ENCODE measurements at places on chromosomes 11 and 22.

- DNase-seq, result no peak
Observed at GRCh38 chr11:87144252-87144651, 106.5 kb downstream of the TMEM135 start.

DNA sequence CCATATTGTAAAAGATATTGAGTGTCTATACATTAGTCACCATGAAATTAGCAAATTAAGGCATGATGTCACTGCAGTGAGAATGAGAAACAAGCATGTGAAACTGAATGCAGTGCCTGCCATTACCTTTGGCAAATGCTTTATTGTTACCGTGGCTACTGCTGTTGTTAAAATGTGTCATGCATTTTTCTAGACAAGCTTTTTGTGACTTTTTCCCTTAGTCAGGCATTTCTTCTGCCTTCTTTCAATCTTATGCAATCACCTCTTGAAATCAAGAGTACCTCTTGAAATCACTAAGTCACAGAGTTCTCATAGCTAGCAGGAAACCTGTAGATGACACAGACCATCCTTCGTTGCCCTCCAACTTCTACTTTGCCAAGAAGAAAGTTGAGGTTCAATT lies 461.7 kb upstream of the TENM4 start:
- DNase-seq, result no peak

DNA sequence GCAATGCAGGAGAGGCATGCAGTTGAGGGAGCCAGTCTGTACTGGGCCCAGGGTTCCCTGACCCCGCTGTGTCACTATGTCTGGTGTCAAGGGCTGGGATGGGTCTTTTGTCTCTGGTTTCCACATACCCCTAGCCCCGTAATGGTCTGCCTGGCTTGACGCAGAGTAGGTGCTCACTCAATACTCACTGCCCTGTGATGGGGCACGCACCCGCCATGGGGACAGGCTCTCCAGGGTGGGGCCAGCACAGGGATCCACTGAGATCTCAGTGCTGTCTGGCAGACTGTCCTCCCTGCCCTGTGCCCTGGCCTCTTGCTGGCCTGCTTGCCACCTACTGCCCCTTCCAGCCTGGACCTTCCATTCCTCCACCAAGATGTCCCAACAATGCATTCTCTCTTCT lies 101.7 kb upstream of the CD82 start:
- DNase-seq, result no peak

GRCh38 chr22:24148266-24149197 lies 32.8 kb upstream of the SUSD2 start:
- DNase-seq, result no peak

- DNase-seq, result no peak
Observed at GRCh38 chr11:19805827-19806226, 93.2 kb downstream of the NAV2 start.

DNA sequence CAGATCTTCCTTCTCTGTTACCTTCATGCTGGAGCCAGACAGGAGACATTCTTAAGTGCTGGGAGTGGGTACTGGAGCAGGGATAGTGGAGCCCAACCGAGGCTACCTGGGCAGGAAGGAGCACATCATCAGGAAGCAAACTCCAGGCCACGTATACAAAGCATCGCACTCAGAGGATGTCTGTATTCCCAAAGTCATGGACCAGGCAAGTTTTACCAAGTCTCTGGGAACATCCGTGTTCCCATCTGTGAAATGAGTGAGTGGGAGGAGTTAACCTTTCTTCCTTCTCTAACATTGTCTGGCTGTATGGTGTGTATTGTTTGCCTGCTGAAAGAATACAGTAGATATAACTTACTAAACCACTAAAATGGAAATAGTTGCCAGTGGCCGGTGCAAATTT lies 175.0 kb upstream of the TMEM45B start:
- no peak for DNase-seq

GRCh38 chr11:109604481-109605400 lies 182.8 kb downstream of the C11orf87 start:
- no peak for DNase-seq

GRCh38 chr22:26536056-26536761 lies 23.9 kb upstream of the TFIP11 start:
- DNase-seq, result no peak

DNA sequence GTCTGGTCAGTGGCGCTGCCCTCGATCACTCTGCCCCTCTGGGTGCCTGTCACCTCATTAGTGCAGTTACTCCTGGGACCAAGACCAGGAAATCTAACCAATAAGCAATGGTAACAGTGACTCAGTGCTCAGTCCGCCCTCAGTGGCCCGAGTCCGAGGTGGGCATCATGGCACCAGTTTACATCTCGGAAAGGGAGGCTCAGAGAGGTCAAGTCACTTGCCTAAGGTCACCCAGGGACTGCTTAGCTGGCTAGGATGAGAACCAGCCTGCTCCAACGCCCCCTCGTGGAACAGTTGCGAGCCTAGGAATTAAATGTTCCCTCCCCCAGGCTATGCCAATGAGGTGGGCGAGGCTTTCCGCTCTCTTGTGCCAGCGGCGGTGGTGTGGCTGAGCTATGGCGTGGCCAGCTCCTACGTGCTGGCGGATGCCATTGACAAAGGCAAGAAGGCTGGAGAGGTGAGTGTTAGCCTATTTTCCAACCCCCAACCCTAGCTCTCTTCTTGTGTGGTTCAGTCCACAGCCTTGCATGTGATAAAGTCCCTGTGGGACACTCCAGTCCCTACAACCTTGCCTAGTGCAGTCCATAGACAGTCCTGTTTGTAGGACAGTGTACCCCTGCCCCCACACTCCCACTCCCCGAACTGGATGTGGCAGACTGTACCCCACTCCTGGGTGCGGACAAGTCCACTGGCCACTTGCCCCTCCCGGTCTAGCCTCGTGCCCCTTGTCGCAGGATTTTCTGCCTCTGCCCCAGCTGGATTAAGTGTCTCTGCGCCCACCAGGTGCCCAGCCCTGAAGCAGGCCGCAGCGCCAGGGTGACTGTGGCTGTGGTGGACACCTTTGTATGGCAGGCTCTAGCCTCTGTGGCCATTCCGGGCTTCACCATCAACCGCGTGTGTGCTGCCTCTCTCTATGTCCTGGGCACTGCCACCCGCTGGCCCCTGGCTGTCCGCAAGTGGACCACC lies 1.1 kb downstream of the MTFP1 start:
- DNase-seq, result peak; percentile 74

GRCh38 chr22:44200855-44201550 lies 20.3 kb downstream of the PARVG start:
- no peak for DNase-seq

DNA sequence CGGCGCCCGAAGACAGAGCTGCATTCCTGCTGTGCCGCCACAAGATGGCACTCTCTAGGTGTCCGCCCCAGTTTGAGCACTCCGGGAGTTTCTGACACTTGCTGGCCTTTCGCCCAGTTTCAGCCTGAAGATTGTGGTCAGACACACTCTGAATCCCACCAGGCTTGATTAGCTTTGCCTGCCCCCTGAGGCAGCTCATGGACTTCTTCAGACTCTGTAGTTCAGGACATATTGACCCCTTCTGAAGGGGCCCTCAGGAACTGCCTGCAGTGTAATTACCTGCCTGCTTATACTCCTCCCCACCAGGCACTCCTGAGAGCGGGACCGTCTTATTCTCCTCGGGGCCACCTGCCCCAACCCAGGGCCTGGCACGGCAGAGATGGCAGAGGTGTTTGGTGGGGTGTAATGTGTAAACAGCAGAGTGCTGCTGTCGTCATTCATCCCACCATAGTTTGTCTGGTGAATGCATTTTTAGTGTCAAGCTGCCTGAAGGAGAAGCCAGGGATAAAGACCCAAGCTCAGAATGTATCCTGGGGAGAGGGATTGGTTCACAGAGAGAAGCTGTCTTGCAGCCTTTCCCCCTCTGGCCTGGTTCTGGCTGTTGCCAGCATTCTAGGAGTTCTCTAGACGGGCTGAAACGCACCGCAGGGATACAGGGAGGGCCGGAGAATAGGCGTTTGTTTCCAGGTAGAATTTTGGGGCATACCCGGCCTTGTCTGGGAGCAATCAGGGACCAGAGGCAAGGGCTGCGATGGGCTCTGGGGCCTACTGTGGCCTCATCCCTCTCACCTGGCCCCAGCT lies 46.4 kb downstream of the EIF3F start:
- peak; percentile 55 for DNase-seq

DNA sequence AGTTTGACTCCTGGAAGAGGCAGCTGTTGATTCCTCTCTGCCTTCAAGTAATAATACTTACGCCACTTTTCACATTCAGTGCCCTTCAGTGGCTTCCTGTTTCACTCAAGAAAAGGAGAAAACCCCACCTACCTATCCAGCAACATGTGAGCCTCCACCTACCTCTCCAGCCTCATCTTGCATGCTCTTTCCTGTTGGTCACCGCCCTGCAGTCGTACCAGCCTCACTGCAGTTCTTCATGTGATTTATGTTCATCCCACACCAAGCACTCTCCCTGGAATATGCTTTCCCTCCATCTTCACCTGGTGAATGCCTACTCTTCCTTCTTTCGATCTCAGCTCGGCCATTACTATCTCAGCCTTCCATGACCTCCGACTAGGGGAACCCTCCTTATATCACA lies 21.8 kb upstream of the YWHAH start:
- no peak for DNase-seq

- no peak for DNase-seq
Observed at GRCh38 chr11:45942381-45942780, 19.9 kb downstream of the LARGE2 start.

DNA sequence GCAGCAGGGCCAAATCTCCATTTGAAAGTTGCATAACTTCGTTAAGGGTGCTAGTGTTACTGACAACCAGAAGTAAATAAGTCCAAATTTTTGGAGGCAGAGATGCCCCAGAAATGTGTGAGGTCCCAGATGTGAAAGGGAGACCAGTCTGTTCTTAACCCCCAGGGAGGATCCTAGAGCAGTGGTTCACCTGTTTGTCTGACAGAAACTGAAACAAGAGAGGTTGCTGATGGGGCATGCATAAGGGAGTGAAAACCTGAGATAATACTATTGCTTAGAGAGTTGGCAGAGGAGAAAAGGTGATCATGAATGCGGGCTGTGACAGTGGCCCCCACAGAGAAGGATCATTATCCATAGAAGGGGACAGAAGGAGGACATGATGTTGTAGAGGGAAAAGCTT lies 3.8 kb downstream of the CBLIF start:
- DNase-seq, result no peak

DNA sequence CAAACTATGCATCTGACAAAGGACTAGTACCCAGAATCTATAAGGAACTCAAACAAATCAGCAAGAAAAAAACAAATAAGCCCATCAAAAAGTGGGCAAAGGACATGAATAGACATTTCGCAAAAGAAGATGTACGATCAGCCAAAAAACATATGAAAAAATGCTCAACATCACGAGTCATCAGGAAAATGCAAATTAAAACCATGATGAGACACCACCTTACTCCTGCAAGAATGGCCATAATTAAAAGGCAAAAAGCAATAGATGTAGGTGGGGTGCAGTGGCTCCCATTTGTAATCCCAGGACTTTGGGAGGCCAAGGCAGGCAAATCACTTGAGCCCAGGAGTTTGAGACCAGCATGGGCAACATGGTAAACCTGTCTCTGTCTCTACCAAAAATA lies 10.4 kb upstream of the OR10V1 start:
- no peak for DNase-seq

Measured in memory B cell (primary cell).